ENCODE measurements at places on chromosomes 3 and 15.

DNA sequence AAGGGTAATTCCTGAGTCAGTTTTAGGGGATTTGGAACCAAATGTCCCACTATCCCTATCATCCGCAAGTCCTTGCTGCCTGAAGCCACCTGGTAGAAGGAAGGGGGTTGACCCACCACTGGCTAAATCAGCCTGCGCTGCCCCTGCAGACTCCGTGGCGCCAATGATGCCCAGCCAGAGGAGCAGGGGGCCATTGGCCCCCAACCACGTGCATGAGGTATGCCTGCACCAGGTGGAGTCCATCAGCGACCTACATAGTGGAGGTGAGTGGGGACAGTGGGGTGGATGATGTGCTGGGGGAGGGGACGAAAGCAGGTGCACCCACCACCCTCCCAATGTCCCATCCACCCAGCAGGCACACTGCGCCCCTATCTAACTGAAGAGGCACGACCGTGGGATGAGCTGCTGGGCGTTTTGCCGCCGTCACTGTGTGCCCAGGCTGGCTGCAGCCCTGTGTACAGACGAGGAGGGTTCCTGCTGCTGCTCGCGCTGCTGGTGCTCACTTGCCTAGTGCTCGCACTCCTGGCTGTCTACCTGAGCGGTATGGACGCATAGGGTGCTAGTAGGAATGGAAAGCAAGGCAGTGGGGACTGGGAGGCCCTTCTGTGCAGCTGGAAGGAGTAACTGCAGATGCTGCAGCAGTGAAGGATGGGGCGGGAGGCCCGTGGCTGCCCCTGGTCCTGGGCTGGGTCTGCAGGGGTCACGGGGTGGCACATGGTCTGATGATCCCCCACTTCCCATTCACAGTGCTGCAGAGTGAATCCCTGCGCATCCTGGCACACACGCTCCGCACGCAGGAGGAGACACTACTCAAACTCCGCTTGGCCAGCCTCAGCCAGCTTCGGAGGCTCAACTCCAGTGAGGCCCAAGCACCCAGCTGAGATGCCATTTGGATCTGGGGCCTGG, 5.7 kb downstream of the IFRD2 start:
- DNase-seq, result no peak

DNA sequence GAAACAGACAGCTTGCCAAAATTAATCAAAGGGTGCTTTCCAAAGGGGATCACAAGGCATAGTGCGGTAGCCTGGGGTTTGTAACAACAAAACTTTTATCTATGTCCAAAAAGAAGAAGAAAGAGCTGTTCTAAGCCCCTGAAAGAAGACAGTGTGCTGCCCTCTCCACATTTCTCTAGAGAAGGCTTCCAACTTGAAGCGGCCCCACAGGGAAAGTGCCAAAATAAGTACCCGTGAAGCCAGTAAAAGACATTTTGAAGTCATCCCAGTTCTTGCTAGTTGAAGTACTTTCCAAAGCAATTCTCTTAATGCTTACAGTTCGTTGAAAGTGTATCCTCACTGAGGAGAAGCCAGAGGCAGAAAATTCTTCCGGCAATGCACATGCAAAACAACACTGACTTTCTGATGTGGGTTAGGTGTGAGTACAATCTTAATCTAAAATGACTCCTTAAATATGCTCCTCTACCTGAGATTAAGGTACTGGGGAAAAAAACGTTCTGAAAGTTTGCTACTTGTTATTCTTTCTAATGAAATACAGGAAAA, 21.3 kb downstream of the GPR15 start:
- no peak for DNase-seq

GRCh38 chr3:143751643-143752178, 96.6 kb downstream of the SLC9A9 start:
- DNase-seq, result no peak

GRCh38 chr3:52805270-52806039, 10.9 kb downstream of the ITIH3 start:
- no peak for DNase-seq

DNA sequence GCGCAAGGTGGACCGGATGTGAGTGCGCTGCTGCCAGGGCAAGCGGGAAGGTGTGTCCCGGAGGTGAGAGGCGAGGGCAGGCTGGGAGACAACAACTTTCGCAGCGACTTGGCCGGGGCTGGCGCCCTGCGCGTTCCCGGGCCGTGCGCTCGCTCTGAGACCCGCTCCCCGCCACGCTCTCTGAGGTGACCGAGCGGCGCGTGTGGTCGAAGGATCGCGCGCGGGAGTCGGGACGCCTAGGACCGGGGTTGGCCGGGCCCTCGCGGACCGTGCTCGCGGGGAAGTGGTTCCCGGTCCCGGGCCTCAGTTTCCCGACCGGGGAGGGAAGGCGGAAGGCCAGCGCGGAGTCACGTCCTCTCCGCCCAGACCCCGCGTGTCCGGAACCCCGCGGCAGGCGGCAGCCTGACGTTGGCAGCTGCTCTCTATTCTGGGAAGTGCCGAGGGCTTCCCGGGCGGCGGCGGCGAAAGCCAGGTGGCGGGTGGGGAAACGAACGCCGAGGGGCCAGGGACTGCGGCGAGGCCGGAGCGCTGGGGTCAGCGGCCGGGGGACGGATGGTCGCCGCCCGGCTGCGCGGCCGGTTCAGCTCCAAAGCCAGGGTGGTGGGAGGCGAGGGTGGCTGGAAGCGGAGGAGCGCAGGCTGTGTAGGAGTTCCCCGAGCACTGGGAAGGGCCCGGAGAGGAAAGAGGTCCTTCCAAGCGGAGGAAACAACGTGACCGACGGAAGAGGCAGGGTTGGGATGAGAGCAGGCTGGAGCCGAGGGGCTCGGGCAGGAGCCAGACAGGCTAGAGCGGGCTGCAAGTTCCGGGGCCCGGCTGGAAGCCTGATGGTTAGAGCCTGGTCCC, 1.0 kb upstream of the IGF2BP2 start:
- no peak for DNase-seq

All from stimulated activated CD8-positive, alpha-beta memory T cell treated with anti-CD3 and anti-CD28 coated beads, Interleukin-4, amount 100 ng/mL, for 1 hour (primary cell).